ENCODE measurements at places on chromosomes 3 and 15.

GRCh38 chr3:121592856-121593702 lies at the start of gene FBXO40:
Gene FBXO40, plus strand, starts transcription at chr3:121593379. Its CDS starts 27,197 bp downstream, at chr3:121620576.
- DNase-seq, result no peak

GRCh38 chr3:176741664-176742047 lies 455.6 kb downstream of the TBL1XR1 start:
- DNase-seq, result no peak

DNA sequence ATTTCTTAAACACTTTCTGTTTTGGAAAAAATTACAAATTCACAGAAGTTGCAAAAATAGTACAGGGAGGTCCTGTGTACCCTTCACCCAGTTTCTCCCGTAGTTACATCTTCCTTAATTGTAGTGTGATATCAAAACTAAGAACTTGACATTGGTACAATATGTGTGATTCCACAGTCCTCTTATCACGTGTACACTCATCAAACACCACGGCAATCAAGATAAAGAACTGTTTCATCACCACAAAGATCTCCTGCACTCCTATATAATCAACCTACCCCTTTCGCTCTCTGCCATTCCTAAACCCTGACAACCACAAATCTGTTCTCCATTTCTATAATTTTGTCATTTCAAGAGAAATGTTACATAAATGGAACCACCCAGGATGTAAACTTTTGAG lies 31.4 kb downstream of the POMGNT2 start:
- DNase-seq, result no peak

DNA sequence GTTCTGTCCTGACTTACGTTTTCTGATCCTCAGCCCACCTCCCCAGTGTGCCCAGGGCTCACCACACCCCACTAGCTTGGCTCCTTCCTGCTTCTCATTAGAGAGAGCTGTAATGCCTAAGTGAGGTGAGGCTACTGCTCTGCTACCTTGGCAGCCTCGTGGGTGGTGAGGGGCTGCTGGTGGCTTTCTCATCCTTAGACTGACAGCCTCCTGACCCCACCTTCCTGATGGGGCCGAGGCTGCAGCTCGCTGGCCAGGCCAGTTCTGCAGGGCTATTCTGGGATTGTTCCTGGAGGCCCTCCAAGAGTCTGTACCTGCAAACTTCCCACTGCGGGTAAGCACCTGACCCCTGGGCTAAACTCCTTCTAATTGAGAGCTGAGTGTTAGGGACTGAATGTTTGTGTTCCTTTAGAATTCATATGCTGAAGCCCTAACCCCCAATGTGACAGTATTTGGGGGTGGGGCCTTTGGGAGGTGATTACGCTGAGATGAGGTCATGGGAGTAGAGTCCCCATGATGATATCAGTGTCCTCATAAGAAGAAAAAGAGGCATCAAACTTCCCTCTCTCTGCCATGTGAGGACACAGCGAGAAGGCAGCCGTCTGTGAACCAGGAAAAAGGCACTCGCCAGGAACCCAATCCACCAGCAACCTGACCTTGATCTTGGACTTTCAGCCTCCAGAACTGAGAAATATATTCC lies 38.1 kb upstream of the IQSEC1 start:
- DNase-seq, result no peak

- DNase-seq, result no peak
Measured at GRCh38 chr3:114452937-114453336, 159.1 kb downstream of the TIGIT start.
